NCI-H524 treated with DMSO at 0.1 percent for 48 hours (cell line): ENCODE measurements at places on chromosomes 3 and 15.

DNA sequence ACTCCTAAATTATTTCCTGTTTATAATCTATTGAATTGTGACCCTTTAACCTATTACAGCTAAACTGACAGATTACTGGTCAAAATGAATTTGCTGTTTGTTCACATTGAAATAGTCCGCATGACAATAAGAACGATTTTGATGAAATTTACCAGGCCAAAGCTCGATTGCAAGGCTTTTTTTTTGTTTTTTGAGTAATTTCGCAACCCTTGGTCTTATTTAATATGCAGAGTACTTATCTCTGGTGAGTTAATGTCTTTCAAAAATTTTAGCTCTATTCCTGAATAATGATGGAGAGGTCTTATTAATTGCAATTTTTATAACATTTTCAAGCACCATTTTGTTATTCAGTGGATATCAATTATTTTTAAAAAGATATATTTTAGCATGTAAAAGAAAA lies 362.4 kb downstream of the OTOL1 start:
- DNase-seq: no peak

GRCh38 chr3:177817751-177818150 lies 620.5 kb upstream of the TBL1XR1 start:
- DNase-seq: no peak

DNA sequence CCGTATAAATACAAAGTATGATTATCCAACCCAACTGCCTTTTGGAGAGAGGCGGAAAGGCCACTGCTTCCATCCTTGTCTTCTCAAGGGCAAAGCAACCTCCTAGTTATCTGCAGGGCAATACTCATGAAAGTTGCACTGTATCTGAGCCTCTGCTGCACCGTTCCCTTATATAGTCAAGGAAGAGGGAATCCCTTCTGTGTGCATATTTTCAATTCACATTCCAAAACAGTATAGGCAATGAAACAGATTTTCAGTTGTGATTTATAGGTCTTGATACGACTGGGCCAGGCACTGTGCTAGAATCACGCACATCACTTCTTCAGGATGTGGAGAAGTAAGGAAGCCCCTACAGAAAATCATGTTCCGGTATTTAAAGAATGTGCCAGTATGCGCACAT lies 455.7 kb downstream of the FOXP1 start:
- DNase-seq: no peak

DNA sequence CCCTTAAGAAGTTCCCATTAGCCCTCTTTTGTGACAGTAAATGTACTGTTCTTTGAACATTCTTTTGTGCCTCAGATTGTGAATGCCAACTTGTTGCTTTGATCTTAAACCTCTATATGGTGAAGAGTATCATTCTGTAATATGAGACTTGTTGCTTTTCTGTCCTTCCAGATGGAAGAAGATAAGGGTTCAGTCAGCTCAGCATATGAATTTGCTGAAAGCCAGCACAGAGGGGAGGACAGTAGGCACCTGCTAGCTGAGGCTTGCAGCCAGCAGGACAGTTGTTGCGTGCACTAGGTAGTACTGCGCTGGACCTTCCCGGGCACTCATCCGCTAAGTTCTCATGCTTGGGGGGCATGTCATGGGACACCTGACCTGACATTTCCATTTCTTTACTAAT lies 74.7 kb downstream of the DCUN1D1 start:
- no peak for DNase-seq

- DNase-seq: no peak
Measured at GRCh38 chr3:122979211-122979610, 48.4 kb downstream of the SEMA5B start.

- no peak for DNase-seq
Measured at GRCh38 chr3:127954640-127955039, 39.6 kb downstream of the KBTBD12 start.

- no peak for DNase-seq
Measured at GRCh38 chr15:63048776-63049665, 6.5 kb downstream of the TPM1 start.

- DNase-seq: no peak
Measured at GRCh38 chr3:155412904-155413303, 119.4 kb upstream of the STRIT1 start.
